Stimulated activated CD8-positive, alpha-beta memory T cell treated with anti-CD3 and anti-CD28 coated beads, Interleukin-4, amount 100 ng/mL, for 1 hour (primary cell): ENCODE measurements at places on chromosomes 16 and 17.

DNA sequence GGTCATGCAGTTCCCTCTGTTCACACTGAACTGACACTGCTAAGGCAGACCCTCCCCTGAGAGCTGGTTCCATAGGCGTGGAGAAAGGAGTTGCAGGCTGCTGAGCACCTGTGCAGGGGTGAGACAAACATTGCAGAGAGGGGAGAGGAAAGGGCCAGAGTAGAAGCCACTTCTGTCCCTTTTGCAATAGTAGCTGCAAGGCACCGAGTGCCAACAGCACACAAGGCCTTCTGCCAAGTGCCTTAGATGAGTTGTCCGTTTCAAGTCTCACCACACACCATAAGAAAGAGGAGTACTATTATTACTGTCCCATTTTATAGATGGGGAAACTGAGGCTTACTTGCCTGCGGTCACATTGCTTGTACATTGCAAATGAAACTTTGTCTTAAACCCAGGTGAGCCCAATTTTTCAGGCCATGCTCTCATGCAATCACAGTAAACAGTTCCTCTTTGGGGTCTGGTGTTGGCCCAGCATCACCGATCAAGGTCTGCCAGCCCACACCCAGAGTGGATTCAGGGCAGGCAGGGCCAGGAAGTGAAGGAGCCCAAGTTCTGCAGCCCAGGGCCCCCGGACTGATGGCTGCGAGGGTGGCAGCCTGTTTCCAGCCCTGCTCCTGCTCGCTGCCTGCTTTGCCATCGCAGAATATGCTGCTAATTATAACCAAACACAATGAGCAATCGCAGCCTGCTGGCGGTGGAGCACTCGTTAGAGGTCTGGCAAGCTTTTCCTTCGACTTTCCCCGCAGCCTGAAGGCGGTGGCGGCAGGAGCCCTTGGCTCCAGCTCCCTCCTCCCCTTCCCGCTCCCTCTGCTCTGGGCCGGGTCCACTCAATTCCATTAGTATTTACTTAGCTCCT lies 36.8 kb upstream of the DYNLL2 start:
- no peak for DNase-seq

GRCh38 chr16:23862556-23862955 lies 26.8 kb downstream of the PRKCB start:
- DNase-seq: no peak

GRCh38 chr17:49746791-49747490 lies 17.0 kb downstream of the FAM117A start:
- DNase-seq: no peak

DNA sequence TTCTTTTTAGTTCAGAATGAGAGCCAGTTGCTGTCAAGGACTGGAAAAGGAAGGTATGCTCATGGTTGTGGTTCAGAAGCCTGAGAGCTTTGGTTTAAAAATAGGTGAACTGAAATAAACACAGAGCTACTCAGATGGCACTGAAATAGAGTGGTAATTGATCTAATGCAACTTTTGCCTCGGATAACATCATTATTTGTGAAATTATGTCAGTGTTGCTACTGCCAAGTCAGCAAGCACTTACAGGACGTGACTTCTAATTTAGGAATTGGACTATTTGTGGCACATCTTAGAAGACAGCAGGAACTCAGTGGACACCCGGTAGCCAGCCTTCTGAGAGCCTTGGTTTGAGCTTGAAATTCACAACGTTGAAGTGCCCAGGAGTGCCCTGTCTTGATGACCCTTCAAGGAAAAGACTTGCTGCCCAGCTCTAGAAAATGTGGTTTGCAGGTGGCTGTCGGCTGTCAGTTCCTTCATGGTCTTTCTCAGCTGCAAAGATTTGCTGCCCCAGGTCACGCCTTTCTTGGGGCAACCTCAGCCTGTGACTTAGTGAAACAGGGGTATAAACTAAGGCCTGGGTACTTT lies 42.0 kb upstream of the XYLT1 start:
- no peak for DNase-seq

DNA sequence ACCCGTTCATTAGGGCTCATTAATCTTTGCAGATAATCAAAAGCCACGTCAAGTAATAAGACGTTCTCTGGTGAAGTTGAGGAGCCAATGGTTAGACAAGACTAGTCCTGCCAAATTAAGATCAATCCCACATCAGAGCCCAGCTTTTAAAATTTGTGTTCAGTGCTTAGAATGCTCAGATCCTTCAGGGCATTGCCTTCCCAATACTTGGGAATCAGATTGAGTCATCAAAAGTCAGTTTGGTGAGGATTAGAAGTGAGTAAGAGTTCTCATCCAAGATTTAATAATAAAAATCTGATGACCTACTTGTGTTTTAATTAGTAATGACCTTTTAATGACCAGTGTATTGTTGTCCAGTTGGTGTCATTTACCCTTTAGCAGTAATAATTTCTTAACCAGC lies 19.8 kb downstream of the MAP2K4 start:
- no peak for DNase-seq

GRCh38 chr16:23174622-23175021 lies 7.9 kb upstream of the SCNN1G start:
- no peak for DNase-seq

DNA sequence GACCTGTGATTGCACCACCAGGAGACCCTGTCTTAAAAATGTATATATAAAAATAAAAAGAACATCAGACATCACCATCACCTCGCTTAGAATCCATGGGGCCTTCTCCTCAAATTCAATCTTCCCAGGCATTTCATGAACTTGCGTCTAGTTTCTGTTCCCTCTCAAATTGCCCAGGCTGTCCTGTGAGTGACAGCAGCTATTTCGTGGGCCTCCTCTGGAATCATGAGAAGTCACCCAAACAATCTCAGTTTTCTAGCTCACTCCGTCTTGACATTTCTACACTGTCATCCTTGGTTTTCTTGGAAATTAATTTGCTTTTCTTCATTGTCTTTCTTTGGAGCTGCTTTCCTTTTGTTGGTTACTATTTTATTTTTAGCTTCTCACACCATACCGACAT lies 7.3 kb downstream of the SLC52A1 start:
- DNase-seq: no peak

GRCh38 chr16:4375717-4376116 lies 4.1 kb downstream of the VASN start:
- no peak for DNase-seq

DNA sequence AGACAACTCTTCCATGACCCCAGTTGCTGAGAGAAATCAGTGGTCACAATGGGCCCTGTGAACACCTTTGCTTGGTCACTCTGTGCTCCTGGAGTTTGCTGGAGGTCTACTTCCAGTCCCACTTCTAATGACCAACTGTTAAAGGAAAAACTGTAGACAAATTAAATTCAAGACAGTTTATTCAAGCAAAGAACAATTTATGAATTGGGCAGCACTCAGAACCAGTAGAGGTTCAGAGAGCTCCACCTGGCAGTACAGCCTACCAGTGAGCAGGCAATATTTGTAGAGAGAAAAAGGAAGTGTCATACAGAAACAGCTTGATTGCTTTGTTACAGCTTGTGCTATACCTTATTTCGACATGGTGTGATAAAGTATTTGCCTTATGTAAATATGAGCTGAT lies 116.5 kb downstream of the HS3ST3B1 start:
- DNase-seq: no peak

GRCh38 chr16:49496656-49497055 lies 123.1 kb downstream of the C16orf78 start:
- DNase-seq: no peak
